Liver (tissue), 10 donors: ENCODE measurements at places on chromosomes 11 and 22. TPM values are rescaled to one million over a fixed set of nuclear protein-coding genes. Genes with fewer than 3 reads are reported as not detected.
A peak's percentile ranks its signal among the peaks of the same experiment; 100 is the strongest.

KCNE3 gene
- total RNA-seq: 5.4 TPM

MYOD1 gene
- total RNA-seq: not detected

LRRN4CL gene
- total RNA-seq: 0.08 TPM

DNA sequence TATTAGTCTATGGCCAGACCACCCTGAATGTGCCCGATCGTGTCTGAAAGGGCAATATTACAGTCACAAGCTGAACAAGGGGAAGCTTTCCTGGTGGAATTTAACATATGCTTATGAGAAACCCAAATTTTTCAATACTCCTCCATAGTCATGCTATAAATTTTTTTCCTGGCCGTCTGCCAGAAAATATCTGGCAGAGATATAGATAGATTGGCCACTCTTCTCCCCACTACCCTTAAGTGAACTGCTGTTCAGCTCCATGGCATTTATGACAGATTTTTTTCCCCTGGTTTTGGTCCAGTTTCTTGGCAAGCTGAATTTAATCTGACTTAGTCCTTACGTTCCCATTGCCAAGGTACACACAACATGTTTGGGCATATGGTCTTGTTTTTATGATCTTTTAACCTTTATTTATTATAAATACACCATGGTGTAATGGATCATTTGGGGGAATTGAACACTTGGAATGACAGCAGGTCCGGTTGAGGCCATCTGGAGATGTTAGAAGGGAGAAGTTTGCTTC lies 328.5 kb downstream of the CNTN5 start:
- H3K36me3 ChIP-seq: no peaks in the 10 kb centered on the region
- no peaks in the 10 kb centered on the region for H3K27me3 ChIP-seq
- H3K27ac ChIP-seq: no peak overlapping the region
- H3K4me3 ChIP-seq: no peak overlapping the region
- no peak for DNase-seq
- H3K4me1 ChIP-seq: no peaks in the 10 kb centered on the region

DNA sequence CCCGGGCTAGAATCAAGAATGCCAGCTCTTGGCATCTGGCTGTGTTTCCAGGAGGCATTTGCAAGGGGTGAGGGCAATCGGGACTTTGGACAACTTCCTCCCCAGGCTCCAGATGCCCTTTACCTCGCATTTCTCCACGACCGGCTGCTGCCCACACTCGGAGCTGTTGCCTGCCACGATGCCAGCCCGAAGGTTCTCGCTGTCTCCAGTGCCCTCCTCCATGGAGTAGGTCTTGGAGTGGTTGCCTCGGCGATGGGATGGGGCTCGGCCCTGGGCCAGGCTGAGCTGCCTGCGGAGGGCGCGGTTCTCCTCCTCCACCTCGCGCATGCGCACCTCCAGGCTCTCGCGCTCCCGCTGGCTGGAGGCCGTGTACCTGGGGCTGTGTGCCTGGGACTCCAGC lies 270.0 kb downstream of the LARGE1 start:
- H3K27me3 ChIP-seq: no peaks in the 10 kb centered on the region
- no peak overlapping the region for H3K4me3 ChIP-seq
- DNase-seq: no peak
- no peak overlapping the region for H3K27ac ChIP-seq
- peaks cover 1% of the 10 kb centered on the region for H3K36me3 ChIP-seq

- H3K36me3 ChIP-seq: no peaks in the 10 kb centered on the region
- H3K4me3 ChIP-seq: no peak overlapping the region
- no peak for DNase-seq
- H3K27ac ChIP-seq: no peak overlapping the region
- no peaks in the 10 kb centered on the region for H3K27me3 ChIP-seq
Observed at GRCh38 chr11:64866173-64866491, 12.3 kb downstream of the EHD1 start.

DNA sequence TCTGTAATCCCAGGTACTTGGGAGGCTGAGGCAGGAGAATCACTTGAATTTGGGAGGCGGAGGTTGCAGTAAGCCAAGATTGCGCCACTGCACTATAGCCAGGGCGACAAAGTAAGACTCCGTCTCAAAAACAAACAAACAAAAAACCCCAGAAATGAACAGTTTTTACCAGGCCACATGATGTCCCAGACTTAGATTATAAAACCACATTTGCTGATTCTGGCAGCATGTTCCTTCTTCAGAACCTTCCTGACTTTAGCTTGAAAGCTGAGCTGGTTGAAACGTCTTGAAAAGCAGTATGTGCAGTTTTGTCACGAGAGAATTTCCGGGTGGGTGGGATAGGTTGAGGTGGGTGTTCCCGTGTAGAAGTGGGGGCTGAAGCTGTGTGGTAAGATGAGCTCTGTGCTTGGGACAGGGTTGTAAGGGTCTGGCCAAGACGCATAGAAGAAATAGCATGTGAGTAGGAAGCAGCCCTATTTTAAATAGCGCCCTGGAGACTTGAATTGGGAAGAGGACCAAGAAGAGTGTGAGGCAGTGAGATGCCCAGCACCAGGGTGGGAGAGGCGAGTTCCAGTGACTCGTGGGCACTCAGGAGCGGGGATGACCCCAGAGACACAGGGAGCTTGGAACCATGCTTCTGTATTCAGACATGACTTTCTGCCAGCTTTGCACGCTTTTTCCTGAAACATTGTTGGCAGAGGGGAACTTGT lies 7.6 kb downstream of the AP2A2 start:
- H3K27me3 ChIP-seq: no peaks in the 10 kb centered on the region
- DNase-seq: no peak
- H3K27ac ChIP-seq: peak overlapping the region; percentile 23
- no peak overlapping the region for H3K4me3 ChIP-seq

- no peaks in the 10 kb centered on the region for H3K36me3 ChIP-seq
- H3K4me1 ChIP-seq: peaks cover 3% of the 10 kb centered on the region
- H3K4me3 ChIP-seq: no peak overlapping the region
- no peak for DNase-seq
- no peaks in the 10 kb centered on the region for H3K27me3 ChIP-seq
Observed at GRCh38 chr11:134800130-134800529, 388.1 kb upstream of the B3GAT1 start.

DNA sequence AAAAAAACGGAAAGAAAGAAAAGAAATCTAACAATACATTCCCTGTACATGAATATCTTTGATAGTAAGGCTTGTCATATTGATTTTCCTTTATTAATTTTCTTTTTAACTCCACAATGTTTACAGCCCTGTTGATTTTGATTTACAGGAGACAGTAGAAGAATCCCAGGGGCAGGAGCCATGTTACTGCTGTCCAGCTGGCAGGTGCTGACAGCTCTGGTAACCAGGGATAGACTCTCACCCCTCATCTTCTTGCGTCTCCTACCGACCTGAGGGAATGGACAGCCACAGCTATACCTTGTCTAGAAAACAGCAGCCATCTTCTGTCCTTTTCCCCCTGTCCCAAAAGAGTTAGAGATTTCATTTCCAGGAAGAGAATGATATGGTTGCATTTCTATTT lies 37.4 kb downstream of the PRDM10 start:
- H3K36me3 ChIP-seq: no peaks in the 10 kb centered on the region
- no peaks in the 10 kb centered on the region for H3K27me3 ChIP-seq
- DNase-seq: no peak
- H3K4me1 ChIP-seq: no peaks in the 10 kb centered on the region
- no peak overlapping the region for H3K27ac ChIP-seq
- no peak overlapping the region for H3K4me3 ChIP-seq

- DNase-seq: no peak
- H3K27ac ChIP-seq: no peak overlapping the region
- no peak overlapping the region for H3K4me3 ChIP-seq
- H3K36me3 ChIP-seq: no peaks in the 10 kb centered on the region
Observed at GRCh38 chr11:34546511-34547209, 33.1 kb upstream of the ELF5 start.

DNA sequence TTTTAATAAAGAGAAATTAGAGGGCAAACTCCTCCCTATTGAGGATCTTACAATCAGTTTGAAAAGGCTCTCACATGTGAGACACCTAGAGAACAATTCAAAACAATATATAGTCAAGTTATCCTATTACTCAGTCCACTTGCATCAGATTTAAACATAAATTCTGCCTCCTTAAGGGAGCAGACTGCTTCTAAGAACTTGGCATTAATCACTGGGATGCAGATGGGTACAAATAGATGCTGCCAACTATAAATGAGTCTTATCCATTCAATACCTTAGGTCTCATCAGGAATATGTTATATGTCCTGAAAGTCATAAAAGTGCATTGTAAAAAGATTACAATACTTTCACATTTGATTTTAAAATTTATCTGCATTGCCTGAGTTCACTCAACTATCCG lies 269.3 kb upstream of the KIRREL3 start:
- no peaks in the 10 kb centered on the region for H3K36me3 ChIP-seq
- no peak overlapping the region for H3K4me3 ChIP-seq
- DNase-seq: no peak
- no peak overlapping the region for H3K27ac ChIP-seq
- H3K4me1 ChIP-seq: no peaks in the 10 kb centered on the region
- H3K27me3 ChIP-seq: no peaks in the 10 kb centered on the region

DNA sequence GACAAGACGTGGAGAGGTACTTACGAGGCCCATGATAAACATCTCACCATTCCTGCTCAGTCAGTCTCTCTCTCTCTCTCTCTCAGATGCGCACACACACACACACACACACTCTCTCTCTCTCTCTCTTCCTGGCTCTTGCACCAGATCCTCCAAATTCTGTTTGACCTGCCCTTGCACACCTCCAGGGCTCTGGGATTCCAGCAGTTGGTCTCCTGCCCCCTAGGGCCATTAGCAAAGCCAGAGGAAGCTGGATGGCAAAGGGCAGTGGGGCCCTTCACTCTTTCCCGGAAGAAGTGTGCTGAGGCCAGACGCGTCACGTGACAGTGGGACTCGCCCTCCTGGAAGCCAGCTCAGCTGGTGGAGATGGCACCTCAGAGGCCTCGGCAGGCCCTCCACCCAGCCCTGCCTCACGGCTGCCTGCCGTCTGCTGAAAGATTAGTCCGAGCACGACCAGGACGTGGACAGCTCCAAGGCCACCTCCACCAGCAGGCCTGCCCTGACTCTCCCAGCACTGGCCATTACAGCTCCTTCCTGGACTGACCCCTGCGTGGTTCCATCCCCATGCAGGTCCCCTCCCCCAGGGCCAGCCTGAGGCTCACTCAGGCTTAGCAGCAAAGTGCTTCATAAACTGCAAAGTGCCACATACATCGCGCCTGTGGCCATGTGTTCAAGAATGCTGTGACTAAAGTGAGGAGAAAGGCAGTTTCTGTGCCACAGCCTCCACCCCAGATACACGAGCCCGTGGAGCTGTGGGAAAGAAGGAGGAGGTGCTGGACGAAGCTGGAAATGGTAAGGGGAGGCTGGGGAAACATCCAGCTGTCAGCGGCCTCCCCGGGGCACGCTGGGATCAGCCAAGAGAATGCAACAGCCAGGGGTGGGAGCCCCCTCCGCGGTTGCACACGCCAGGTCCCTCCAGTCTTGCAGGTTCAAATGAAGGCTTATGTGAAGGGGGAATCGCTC lies 3.7 kb downstream of the PDGFB start:
- peaks cover 48% of the 10 kb centered on the region for H3K4me1 ChIP-seq
- H3K36me3 ChIP-seq: no peaks in the 10 kb centered on the region
- H3K27me3 ChIP-seq: no peaks in the 10 kb centered on the region
- no peak for DNase-seq
- H3K4me3 ChIP-seq: no peak overlapping the region
- peak overlapping the region; percentile 17 for H3K27ac ChIP-seq

- no peak overlapping the region for H3K4me3 ChIP-seq
- DNase-seq: no peak
- no peaks in the 10 kb centered on the region for H3K27me3 ChIP-seq
- no peak overlapping the region for H3K27ac ChIP-seq
- H3K36me3 ChIP-seq: no peaks in the 10 kb centered on the region
Observed at GRCh38 chr22:48685767-48686166, 1141.9 kb downstream of the BRD1 start.
